Activated naive CD8-positive, alpha-beta T cell treated with anti-CD3 and anti-CD28 coated beads for 36 hours (primary cell): ENCODE measurements at places on chromosomes 11 and 22.

DNA sequence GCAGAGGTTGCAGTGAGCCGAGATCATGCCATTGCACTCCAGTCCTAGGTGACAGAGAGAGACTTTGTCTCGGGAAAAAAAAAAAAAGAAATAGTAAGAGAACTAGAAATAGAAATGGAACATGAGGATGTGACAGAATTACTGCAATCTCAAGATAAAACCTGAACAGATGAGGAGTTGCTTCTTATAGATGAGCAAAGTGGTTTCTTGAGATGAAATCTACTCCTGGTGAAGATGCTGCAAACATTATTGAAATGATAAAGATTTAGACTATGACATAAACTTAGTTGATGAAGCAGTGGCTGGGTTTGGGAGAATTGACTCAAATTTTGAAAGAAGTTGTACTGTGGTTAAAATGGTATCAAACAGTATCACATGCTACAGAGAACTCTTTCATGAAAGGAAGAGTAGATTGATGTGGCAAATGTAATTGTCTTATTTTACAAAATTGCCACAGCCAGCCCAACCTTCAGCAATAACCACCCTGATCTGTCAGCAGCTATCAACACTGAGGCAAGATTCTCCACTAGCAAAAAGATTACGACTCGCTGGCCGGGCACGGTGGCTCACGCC, 13.7 kb downstream of the XNDC1N start:
- no peak for DNase-seq

DNA sequence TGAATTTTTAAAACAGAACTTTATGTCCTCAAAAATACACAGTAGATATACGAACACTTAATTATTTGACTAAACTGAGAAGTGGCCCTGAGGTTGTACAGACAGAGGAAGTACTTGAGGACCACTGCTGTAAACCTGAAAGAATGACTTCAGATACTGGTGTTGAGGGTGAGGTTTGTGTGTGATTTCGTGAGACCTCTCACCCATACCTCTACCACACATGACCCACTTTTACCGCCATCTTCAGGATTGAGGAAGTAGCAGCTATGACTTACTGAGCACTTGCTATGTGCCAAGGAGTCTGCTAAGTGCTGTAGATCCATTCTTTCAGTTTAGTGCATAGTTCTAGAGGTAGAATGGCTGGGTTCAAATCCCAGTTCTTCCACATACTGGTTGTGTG, 21.9 kb downstream of the MMP13 start:
- no peak for DNase-seq

- DNase-seq, result no peak
Observed at GRCh38 chr11:134330611-134331353, 1.0 kb upstream of the GLB1L2 start.

DNA sequence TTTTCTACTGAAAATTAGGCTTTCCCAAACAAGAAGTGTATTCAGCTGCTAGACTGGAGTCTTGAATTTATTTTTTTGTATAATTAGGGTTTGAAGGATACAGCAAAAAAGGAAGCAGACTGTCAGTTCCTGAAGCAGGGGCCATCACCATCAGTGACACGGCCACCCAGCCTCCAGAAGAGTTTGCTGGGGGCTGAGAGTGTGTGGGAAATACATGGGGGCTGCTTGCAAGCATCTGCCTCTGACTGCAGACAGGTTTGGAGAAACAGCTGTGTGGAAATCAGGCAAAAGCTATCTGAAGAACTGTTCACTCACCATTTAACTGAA, 23.0 kb downstream of the FZD4 start:
- DNase-seq, result no peak

DNA sequence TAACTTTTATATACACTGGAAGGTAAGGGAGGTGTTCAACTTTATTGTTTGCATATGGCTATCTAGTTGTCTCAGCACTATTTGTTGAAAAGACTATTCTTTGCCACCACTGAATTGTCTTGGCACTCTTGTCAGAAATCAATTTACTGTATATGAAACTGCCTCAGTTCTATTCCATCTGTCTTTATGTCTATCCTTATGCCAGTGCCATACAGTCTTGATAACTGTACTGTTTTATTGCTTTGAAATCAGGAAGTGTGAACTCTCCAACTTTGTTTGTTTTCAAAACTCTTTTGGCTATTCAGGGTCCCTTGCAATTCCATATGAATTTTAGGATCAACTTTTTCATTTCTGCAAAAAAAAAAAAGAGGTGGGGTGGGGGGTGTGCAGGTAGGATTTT, 77.2 kb downstream of the PRSS23 start:
- no peak for DNase-seq

GRCh38 chr22:49961601-49962011, 1.0 kb downstream of the PIM3 start:
- DNase-seq, result no peak

DNA sequence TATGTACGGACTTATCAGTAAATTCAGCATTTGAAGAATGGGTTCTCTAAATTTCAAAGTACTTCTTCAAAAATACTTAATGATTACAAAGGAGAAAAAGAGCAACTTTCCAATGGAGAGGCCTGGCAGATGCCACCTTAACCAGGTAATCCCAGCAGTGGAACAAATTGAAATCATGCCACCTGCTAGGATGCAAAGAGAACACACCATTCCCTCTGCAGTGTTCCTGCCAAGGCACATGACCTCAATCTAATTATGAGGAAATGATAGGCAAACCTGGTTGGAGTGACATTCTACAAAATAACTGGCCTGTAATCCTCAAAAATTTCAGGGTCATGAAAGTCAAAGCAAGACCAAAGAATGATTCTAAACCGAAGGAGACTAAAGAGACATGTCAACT, 21.5 kb downstream of the TNRC6B start:
- no peak for DNase-seq

DNA sequence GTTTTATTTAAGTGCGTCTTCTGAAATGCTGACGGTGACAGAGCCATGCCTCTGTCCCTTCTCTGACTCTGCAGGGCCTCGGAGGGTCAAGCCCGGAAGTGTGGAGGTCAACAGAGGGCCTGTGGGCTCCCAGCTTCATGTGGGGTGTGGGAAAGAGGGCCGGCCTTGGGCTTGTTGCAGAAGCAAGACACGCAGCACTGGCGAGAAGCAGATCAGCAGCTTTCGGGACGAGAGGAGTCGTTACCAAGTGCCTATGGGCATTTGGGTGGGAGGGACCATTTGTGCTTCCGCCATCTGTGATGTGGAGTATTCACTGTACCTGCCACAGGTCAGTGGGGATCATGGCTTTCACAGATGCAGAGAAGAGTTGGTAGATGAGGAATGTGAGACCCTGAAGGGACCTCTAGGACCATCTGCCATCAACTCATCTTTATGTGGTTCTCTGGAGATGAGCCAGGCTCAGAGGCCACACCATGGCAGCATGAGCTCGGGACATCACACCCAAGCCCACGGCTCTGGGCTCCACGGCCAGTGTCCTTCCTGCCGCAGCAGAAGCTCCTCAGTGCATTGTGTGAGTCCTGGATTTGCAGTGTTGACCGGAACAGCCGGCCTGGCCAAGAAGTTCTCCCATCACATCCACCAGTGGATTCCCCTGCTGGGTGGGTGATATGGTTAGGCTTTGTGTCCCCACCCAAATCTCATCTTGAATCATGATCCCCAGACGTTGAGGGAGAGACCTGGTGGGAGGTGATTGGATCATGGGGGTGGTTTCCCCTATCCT, 590.7 kb downstream of the TBC1D22A start:
- no peak for DNase-seq

DNA sequence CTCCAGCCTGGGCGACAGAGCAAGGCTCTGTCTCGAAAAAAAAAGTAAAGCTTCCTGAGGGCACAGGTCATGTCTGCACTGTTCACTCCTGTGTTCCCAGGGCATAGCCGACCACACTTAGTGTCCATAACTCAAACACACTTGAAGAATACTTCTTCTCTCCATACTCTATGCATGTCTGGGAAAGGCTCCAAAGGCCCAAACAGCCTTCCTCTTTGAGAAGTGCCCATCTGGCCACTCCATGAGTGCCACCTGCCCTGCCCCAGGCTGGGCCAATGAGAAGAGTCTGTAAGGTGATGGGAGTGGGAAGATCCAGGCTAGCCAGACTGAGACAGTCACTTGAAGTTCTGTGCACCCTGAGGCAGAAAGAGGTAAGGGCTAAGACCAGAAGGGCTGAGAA, 24.7 kb downstream of the DGCR2 start:
- no peak for DNase-seq

DNA sequence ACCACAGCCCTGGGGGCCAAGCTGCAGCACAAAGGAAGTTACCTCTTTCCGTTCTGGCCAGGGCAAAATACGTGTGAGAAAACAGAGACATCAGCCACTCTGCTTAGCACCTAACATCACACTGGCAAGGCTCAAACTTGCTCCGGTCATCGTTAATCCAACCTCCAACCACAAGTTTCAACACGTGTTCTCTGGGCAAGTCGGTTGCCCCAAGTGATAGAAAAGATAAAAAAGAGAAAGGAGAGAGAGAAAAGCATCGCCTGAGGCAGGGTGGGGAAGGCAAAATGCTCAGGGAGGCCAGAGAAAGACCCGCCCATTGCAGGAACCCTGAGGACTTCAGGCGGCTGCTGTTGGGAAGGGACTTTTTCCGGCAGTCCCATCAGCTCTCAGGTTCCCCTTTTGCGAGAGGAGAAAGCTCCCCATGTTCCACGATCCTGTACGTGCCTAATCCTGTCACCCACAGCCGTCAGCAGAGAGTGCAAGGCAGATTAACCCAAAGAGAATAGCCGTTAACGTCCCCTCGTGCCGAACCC, 18.5 kb upstream of the B4GALNT4 start:
- no peak for DNase-seq

DNA sequence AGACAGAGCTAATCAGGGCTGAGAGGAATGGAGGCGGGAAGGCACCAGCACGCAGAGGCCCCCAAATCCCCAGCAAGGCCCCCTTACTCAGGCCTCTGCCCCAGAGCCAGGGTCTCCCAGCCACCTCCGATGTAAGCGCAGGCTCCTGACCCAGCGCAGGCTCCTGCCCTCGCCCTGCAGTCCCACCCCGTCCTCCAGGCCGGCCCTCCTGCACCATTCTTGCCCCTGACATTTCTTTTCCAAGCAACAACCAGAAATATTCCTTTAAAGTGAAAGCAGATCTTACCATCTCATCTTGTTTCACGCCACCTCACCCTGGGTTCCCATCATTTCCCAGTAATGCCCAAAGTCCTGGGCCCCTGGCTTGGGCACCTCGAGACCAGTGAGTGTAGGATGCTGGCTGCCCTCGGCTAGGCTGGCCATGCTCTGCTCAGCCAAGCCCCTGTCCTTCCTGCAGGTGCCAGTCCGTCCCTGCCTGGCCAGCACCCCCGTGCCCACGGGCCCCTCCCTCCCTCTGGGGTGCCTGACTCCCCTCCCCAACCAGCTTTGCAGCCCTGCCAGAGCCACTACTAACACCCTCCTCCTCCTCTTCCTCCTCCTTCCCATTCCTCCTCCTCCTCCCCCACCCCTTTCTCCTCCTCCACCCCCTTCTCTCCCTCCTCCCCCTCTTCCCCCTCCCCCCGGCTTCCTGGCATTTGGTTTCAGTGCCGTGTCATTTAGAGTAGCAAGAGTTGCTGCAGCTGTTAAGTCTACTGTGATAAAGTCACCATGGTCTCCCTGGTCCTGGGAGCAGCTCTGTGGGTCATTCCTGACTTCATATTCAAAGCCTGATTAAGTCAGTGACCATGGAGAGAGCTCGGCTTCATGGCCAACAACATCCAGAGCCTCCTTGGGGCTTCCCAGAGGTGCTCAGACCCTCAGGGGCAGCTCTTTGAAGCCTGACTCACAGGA, 78.7 kb downstream of the PIWIL3 start:
- no peak for DNase-seq

GRCh38 chr11:10273738-10274137, 20.3 kb downstream of the SBF2 start:
- no peak for DNase-seq

GRCh38 chr22:25410849-25411248, 153.6 kb upstream of the GRK3 start:
- no peak for DNase-seq

DNA sequence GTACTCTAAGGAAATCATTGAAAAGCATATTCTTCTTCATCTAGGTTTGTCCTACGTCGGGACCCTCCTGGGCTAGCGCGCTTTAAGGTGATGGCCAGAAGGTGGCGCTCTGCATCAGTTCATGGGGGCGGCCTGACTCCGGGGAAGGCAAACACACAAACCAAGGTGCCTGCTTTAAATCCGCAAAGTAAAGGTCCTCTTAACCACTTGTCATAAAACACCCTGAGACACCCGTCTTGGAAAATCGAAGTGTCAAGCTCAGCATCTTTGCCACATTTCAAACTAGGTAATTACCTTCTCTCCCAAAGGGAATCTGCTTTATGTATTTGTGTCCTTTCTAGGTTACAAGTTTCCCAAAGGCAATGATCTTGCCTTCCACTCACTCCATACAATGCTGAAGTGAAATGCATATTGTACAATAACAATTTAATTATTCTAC, 33.9 kb downstream of the LMO2 start:
- DNase-seq, result peak; percentile 73

DNA sequence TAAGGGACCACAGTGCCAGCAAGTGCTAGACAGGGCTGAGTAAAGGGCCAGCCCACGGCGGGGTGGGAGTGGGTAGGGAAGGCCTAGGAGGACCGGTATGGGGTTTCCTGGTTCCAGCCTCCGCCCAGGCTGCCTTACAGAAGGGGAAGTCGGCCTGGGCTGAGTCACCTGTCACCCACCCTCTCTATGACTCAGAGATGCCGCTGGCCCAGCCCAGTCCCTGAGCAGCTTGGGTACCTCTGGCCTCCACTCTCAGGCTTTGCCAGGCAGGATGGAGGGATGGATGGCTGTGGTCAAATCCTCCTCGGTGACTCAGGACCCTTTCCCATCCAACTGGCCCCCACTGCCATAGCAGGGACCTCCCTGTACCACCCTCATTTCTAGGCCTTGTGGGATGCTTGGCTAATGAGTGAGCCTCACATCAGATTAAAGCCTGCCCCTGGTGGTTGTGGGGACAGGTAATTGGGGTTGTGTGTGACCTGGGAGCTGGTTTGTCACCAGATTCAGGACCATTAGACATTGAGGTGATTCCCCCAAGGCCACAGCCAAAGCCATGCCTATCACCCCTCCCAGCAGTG, 13.9 kb downstream of the SLC35E4 start:
- DNase-seq, result peak; percentile 88

- no peak for DNase-seq
Observed at GRCh38 chr11:91394073-91394726, 830.4 kb upstream of the FAT3 start.

DNA sequence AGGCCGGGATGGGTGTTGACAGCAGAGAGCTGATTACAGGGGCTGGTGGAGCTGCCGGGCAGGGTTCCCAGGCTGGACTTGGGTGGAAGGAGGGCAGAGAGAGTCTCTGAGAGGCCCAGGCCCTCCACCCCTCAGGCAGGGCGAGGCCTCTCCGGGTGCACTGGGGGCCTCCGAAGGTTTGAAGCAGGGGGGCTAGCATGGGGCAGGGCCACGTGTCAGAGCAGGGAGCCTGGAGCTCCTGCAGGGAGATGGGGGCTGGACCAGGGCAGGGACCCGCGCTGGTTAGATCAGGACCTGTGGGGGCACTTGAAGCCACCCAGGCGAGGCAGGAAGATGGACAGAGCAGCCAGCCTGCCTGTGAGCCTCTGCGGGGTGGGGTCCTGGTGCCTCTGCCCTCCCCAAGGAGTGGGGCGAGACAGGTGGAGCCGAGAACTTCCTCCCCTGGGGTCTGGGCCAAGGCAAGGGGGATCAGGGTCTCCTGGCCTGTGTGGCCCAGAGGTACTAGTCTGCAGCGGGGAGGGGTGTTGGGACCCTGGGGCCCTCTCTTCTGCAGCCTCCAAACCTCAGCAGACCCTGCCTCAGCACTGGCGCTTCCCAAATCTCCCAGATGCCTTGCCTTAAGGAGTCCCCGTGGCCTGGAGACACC, 911 bp downstream of the PANX2 start:
- no peak for DNase-seq
